Activated gamma-delta T cell treated with Interleukin-2 at 50 U/mL for 16 hours (primary cell): ENCODE measurements at places on chromosomes 1 and 21.
A peak's percentile ranks its signal among the peaks of the same experiment; 100 is the strongest.

- DNase-seq: no peak
These were observed 10.4 kb downstream of the RERE start for GRCh38 chr1:8807004-8807403.

DNA sequence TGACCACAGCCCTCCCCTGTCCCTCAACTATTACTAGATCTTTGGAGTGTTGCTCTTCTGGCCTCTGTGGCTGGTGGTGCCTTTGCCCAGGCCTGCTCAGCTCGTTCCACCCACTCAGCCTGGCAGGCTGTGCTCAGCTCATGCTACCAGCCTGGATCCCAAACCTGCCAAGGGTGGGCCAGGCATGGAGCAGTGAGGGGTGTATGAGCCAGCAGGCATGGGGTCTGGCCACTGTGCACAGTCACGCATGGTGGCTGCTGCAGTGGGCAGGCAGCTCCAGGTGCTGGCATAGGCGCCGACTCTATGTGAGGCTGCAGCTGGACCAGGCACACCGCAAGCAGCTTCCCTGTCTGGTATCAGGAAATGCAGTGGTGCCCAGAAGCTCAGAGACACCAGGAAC lies 449.9 kb downstream of the MATN1 start:
- DNase-seq: no peak

GRCh38 chr1:112998592-112999235 lies 42.7 kb upstream of the SLC16A1 start:
- no peak for DNase-seq

DNA sequence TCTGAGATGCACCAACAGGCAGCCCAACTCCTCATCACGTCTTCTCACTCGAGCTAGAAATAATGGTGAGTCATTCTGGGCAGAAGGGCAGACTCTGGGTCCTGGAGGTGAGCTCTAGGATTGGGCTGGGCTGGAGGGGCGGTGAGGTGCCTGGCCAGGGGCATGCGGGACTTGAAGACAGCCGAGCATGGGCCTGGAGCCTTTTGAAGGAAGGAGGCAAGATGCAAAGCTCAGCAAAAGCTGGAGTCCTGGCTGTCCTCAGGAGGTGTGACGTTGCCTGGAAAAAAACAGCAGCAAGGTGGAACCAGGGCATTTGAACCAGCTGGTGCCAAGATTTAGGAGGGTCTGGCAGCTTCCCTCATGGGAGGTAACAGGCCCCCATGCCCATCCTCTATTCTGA lies 712 bp downstream of the KCNA2 start:
- no peak for DNase-seq

GRCh38 chr1:203035111-203036000 lies 9.1 kb downstream of the PPFIA4 start:
- DNase-seq: no peak

DNA sequence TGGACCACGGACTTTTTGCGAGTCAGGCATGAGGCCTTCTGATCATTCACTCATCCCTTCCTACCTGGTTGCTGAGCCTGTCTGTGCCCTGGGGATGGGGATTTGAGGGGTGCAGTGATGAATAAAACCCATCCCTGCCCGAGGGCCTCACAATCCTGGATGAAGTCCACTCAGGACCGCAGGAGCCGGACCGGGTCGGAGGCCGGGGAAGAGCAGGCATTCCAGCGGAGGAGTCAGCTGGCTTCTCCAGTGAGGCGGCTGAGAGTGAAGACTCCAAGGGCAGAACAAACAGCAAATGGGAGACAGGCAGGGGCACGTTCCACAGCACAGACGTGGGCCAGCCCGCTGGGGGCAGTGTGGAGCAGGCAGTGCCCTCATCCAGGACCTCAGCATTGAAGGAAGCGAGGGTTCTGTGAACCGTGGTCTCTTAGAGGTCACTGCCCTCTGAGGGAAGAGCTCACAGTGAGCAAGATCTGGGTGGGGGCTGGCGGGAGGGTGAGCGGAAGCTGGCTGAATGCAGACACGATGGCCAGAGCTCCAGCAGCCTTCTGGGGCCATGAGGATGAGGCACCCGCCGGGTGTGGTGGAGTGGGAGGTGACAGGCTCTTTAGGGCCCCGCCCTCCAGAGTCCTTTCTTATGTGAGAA lies 10.9 kb upstream of the LRRC3 start:
- no peak for DNase-seq

DNA sequence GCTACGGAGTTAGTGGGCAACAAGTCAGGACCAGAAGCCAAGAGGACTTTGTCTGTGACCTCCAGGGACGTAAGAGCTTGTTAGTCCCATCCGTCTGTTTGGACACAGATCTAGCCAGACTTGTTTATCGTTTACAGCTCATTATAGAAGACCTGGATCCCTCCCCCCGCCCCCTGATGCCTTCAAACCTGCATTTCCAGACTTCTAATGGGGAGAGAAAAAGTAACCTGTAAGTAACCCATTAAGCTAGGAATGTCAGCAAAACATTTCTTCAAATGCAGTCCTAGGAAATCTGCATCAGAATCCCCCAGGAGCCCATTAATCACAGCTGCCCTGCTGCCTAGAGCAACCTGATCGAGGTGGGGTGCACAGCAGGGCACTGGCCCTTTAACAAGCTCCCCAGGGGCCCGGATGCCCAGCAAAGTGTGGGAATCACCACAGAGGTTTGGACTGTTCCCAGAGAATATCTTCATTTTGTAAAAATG lies 1.4 kb upstream of the MAD2L2 start:
- no peak for DNase-seq

- DNase-seq: no peak
These were observed 29.3 kb downstream of the CRYZ start for GRCh38 chr1:74703386-74704182.

DNA sequence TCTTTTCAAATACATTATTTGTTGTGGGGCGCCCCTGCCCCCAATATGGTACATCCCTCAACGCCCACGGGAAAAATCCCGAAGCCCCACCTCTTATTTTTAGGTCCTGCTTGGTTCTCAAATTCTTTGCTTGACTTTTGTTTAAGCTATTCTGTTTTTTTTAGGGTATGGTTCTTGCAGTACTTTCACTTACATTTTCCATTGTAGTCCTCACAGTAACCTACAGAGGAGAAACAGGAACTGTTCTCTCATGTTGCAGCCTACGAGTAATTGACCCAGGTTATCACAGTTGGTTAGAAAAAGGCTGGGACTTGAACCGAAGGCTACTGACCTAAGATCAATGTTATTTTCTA lies 697 bp upstream of the C21orf91 start:
- DNase-seq: no peak

DNA sequence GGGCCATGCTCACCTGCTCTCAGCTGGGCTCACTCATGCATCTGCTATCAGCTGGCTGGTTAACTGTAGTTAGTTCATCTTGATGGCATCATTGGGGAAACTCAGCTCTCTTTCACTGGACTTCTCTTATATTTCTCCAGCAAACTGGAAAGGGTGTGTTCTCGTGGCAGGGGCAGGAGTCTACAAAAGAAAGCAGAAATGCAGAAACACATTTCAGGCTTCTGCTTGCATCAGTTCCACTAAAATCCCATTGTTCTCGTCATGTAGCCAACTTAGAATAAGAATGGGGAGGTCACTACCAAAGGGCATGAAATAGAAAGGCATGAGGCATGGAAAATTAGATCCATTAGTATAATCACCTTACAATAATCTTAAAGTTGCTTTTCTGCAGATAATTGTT lies 207.3 kb downstream of the NRIP1 start:
- no peak for DNase-seq

- no peak for DNase-seq
These were observed 90.1 kb upstream of the IRF2BP2 start for GRCh38 chr1:234699795-234700665.

- DNase-seq: no peak
These were observed 80.4 kb downstream of the NPHP4 start for GRCh38 chr1:5911871-5912271.

- no peak for DNase-seq
These were observed 4.2 kb downstream of the C1orf226 start for GRCh38 chr1:162385702-162386101.

DNA sequence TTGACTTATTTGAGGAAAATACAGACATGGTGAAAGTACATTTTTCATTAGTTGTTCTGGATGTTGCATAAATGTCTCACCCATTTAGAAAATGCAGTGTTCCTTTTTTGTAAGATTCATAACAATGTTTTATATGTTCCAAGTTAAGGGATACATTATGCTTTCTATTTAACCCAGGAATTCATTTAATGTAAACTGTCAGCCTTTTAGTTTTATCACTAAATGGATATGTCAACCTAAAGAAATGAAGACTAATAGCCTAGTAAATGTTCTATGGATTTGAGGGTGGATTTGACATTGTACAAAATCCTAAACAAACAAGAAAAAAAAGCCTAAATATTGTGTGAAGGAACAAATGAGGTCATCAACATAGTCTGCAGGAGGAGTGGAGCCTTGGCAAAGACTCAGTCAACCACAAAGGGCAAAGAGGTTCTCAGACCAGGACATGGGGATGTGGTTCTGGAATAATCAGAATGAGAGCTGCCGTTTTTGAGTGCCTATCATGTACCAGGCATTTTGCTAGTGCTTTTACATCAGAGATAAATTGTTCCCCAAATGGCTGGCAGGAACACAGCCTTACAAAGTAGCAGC lies 8.8 kb upstream of the INSL5 start:
- no peak for DNase-seq

DNA sequence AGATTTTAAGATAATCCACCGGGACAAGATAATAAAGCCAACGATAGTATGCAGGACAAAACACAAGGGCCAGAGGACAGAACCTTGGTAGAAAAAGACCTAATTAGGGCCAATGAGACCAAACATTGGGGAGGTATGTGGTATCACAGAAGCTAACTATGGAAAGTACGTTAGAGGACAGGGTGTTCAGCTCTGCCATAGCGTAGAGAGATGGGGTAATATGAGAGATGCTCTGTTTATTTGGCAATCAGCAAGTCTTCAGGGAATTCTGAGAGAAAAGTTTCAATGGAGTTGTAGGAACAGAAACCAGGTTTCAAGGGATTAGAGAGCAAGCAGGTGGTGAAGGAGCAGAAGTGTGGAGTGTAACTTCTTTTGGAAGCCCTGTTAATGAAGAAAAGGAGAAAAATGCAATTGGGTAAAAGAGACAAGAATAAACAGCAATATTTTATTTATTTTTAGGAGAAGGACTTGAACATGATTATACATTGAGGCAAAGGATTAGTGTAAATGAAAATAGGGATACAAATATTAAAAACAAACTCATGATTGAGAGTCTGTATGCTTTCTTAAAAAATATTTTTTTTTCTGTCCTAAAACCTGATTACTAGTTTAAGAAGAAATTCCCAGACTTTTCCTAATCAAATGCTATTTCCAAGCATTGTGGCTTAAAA lies 24.0 kb downstream of the EEIG2 start:
- no peak for DNase-seq

DNA sequence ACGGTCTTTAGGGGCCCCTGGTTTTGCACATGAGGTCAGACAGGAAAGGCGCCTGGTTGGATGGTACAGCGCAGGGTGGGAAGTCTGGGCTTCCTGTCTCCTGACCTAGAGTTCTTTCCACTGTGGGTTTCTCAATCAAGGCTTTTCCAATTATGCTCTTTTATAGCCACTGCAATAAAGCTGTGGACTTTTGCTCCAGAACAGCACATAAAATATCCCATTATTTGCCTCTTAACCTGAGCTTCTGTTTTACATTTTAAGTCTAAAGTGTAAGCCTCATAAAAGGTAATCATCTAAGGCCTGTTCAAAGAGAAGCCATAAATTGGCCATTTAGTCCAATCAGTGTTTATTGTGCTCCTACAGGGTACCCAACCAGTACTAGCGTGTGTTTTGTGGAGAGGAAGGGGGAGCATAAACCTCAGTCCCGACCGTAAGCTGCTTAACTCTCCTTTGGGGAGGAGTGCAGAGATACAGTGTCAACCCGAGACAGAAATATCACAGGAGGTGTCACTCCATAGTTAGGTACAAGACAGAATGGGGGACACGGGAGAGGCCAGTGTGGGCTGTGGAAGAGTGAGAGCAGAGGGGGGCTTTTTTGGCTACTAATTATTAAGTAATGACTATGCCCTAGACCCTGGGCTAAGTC lies 270.0 kb downstream of the TRABD2B start:
- no peak for DNase-seq

GRCh38 chr1:112618114-112618720 lies 724 bp downstream of the ST7L start:
- peak; percentile 22 for DNase-seq

DNA sequence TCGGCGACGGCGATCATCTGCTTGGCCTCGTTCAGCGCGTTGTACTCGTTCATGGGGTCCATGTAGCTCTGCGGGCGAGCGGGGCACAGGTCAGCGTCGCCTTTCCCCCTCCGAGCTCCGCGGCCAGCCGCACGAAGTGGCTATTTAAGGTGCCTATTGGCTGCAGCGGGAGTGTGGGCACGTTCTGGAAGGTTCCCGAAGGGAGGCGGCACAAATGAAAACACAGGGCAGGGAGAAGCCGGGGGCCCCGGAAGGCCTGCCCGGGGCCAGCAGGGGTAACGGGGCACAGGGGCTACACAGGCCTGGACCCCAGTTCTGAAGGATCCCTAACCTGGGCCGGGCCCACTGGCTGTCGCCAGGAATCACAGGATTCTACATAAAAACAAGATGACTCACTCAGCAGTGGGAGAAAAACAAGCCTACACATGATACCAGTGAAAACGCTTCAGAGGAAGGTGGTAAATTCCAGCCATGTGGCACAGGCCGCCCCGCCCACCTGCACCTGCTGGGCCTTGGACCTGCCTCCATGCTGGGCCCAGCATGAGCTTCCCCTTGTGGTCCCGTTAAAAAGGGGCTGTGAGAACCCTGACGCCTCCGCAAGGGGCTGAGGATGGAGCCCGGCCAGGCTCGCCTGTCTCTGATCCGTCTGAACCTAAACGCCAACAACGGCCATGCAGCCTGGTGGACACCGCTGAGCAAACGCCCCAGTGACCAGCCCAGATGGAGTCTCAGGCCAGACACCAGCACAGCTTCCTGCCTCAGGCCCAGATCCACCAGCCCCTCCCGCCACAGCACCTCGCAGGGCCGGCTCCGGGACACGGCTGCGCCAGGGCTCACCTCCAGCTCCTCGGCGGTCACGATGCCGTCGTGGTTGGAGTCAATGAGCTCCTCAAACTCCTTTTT lies 3.9 kb upstream of the TNFRSF4 start:
- DNase-seq: no peak

DNA sequence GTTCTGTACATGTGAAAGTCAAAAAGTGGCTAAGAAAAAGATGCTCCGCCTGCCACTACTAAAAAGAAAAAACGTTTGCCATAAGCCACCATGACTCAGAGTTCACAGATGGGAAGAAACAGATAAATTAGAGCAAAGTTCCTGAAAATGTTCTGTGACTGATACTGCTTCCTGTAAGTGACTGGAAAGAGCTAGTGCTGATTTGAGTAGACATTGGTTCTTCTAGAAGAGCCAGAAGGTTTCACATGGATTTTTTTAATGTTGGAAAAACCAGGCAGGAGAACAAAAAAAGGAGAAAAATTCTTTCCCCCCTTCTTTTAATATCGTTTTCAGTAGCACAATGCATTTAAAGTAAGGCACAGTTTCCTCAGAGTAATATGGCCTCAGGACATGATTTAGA lies 221.4 kb downstream of the HLX start:
- DNase-seq: no peak

DNA sequence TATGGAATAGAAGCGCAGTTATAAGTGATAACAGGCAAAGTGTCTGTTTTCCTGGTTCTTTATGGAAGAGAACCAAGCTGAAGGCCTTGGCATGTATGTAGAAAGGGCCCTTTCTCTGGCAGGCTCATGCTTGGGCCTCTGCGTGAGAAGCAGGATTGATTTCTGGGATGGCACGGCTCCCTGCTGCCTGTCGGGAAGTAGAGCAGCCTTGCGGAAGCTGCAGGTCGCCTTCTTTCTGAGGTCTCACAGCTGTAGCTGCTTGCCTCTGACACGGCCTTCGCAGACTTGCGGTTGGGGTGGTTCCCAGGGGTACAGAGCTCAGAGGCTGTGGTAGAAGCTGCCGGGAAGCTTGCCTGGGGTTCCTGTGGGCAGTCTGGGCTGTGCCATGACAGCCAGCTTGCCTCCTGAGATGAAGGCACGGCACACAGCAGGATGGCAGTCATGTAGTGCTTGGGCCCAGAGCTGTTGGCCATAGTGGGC lies 39.4 kb downstream of the TRAPPC10 start:
- DNase-seq: no peak
